Right ventricle myocardium inferior (tissue), 1 donor: ENCODE measurements at places on chromosomes 11 and 22. TPM values are rescaled to one million over a fixed set of nuclear protein-coding genes. Genes with fewer than 3 reads are reported as not detected.

DNA sequence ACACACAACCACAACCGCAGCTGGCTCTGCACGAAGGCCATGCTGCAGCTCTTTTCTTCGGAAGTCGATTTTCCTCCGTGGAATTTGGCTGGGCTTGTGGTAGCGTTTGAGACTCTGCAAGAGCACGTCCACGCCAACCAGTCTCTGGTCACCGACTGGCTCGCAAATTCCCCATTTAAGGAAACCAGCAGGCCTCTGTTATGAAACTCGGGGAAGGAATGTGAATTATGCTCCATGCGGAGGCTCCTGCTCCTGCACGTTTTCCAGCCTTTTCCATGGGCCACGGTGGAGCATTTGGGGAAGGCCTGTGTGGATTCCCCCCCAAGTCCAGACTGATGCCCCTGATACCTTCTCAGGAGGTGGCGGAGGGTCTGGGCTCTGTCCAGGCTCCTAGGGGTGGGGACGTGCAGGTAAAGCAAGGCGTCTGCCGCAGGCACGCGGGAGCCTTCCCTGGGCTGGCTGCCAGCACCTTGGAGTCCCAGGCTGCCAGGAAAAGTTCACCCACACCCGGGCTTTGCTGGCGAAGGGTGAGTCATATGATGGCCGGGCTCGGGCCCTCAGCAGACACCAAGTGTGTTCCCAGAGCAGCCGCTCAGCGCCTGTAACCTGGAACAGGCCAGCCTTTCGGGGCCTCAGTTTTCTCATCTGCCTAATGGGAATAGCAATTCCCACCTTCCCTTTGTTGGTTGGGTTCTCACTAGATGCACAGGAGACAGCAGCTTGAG is 41.9 kb downstream of the LRP5 start:
- peak; percentile 87 for DNase-seq

The FAM181B gene
- total RNA-seq, result 0.08 TPM

DNA sequence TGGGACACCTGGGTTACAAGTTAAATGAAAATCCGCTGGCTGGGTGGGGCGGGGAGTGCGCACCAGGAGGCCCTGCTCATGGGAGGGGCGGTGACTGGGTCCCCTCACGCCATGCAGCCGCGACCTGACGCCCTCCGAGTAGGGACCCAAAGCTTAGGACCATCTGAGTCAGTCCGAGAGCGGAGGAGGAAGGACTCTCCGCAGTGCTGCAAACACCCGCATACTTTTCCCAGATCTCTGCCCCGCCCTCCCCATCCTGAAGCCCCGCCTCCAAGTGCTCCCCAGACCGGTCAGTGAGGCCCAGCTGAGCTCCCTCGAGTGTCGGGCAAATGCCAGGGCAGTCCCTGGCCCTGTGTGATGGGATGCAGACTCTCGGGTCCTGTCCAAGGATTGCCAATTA is 6.6 kb upstream of the FLI1 start:
- peak; percentile 72 for DNase-seq

DNA sequence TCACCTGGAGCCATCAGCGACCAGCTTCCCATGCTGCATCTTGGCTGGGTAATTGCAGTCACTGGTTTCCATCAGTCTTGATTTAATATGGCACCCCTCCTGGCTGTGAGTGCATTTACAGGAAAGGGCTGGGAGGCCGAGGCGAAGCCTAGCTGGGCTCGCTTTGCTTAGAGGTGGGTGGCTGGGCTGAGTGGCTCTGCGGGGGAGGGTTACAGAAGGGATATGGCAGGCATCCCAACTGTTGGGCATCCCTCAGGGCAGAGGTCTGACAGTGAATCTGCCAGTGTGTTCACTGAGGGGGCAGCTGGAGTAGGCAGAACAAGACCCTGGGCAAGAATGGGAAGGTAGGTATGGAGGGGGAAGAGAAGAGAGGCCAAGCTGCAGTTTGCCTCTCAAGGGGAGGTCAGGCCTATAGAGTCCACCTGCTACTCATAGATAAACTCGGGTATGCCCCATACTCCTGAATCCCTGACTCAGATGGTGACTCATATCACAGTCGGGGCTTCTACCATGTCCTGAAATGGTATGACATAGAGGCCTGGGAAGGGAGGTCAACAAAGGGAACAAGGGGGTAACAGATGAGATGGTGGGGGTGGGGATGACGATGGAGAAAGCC is 77.5 kb upstream of the PHOX2A start:
- no peak for DNase-seq

The CWC15 gene
- total RNA-seq, result 79.1 TPM

The SYT12 gene
- total RNA-seq, result 0.32 TPM

DNA sequence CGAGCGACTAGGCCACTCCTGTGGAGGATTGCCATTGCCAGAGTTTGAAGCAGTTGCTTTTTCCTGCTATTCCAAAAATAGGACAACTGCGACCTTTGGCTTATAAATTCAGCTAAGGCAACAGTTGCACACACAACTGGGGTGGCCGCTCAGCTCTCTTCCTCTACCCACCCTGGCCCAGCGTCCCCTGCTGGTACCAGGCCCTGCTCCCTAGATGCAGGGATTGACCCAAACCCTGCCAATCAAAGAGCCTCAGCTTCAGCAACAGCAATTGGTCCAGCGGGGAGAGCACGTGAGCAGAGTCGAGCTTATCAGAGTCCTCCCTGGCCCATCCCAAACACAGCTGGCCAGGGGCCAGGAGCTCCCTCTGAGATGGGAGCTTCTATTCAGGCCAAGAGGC is 22.0 kb upstream of the CABP2 start:
- DNase-seq, result peak; percentile 78

The TRIM51 gene
- not detected for total RNA-seq

DNA sequence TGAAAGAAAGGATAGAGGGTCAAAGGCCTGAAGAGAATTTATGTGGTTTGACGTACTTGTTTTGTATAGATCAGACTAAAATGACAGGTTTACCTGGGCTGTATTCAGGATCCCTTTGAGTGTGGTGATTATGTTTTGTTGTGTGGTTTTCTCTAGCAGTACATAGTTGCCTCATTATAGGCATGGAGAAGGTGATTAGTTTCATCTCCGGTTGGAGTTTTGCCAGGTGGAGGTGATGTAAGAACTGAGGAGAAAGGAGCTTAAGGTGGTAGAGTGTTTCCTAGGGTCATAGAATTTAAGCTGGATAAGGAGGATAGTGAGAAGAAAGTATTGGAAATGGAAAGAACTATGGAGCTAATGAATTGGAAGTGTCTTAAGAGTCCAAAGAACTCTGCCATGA is 229.0 kb downstream of the TMEM135 start:
- DNase-seq, result no peak

DNA sequence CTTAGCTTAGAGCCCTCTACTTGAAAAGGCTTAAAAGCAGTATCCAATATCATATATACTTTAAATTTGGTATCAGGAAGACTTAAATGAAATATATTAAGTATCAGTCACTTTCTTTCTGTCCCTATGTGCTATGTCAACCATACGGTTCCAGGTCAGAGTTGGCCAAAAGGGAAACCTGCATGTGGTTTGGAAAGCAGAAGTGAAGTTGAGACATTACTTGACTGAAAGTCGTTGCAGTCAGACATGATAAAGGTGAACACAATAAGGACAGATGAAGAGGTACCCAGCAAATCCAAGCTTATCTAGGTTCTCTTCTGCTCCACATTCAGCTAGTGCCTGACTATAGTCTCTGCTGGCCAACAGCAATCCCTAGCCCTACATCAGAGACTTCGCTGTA is 336.8 kb downstream of the KCNA4 start:
- no peak for DNase-seq

GRCh38 chr11:46370253-46370652 is 11.2 kb upstream of the MDK start:
- DNase-seq, result no peak

The EFCAB6 gene
- total RNA-seq, result 1.2 TPM

DNA sequence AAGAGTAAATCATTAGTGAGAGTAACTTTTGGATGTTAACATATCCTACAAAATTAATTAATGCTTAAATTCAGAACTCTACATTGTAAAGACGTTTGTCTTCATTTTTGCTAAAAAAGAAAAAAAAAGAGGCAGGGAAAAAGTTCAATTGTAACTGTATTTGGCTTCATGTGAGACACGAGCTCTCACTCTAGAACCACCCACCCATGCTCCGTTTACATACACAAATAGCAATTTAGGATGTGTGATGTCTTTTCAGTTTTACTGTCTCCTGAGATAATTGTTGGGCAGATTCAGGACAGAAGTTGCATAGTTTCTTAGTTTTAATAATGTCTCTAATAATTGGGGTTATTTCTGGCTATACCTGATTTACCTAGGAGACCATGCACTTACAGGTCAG is 248.6 kb downstream of the AASDHPPT start:
- DNase-seq, result no peak

- DNase-seq, result no peak
Measured at GRCh38 chr11:47586098-47586855, at the start of gene FAM180B. FAM180B (plus strand) TSS chr11:47586678; CDS start chr11:47586769, 91 bp downstream.

DNA sequence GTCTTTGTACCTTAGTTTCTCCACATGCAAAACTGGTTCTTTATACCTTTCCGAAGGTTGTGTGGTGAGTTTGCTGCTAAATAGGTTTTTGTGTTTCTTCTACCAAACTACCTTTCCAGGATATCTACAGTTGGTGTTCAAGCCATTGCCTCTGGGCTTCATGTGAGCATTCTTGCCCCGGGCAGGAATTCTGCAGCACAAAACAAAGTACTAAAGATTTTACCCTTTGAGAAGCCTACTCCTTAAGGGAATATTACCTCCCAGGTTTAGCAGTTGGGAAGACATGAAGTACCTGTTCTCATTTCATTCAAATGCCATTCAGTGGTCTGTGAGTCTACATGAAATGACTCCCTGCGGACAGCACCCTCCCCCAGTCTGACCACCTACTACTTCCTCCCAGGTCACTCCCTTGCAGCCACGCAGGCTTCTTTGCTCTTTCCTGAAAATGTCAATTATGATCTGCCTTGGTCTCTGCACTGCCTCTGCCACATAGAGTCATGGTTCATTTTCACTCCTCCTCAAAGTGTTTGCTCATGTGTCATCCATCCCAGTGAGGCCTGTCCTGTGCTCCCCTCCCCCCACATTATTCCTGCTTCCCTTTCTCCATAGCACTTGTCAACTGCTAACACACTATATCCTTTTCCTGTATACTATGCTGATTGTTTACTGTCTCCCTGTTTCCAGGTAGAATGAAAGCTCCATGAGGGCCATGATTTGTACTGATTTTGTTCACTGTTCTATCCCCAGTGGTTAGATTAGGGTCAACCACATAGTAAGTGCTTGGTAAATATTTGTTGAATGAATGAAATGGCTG is 36.9 kb downstream of the PACS1 start:
- no peak for DNase-seq
